ENCODE measurements at places on chromosomes 7 and 10.

DNA sequence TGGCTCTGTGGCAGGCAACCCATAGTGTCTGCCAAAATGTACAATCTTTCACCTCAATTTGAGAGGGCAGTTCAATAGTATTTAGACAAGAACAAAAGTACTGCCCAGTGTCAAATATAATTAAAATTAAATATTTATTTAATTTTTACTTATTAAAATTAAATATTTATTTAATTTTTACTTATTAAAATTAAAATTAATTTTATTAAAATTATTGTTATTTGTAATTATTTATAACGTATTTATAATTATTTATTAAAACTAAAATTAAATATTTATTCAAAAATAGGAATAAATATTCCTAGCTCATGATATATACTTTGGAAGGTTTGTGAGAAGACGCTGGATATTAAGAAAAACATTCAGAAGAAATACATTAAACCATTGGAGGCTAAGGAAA lies 93.7 kb upstream of the CAV2 start:
- DNase-seq, result no peak

- DNase-seq, result no peak
Measured at GRCh38 chr7:108406222-108406890, 49.9 kb downstream of the NRCAM start.

DNA sequence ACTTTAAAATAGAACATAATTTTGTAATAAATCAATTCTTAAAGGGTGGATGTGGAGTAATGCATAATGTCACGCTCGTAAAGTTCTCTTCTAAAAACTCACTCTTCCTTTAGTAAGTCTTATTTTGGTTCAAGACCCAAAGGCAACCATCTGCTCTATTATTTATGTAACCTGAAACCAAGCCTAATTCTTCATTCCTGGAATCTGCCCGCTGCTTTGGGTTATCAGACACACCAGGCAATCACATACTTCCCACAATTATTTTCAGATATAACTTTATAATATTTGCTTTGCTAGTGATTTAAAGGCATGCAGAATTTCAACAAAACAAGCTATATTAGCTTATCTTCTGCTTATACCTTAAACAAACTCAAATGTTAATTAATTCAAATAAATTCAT lies 39.0 kb downstream of the RAB11FIP2 start:
- no peak for DNase-seq

DNA sequence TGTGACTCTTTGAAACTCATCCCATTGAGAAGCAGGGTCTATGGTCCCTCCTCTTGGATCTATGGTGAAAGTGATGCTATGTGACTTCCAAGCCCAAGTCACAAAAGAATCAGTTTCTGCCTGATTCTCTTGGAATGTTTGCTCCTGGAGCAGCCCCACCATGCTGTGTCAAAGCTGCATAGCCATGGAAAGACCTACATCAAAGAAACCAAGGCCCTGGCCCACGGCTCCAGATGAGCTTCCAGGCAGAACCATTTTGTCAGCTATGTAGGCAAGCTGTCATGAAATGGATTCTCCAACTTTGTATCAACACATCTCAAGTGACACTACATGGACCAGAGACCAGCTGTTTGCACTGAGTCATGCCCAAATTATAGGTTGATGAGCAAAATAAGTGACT lies 77.0 kb downstream of the AASS start:
- no peak for DNase-seq

DNA sequence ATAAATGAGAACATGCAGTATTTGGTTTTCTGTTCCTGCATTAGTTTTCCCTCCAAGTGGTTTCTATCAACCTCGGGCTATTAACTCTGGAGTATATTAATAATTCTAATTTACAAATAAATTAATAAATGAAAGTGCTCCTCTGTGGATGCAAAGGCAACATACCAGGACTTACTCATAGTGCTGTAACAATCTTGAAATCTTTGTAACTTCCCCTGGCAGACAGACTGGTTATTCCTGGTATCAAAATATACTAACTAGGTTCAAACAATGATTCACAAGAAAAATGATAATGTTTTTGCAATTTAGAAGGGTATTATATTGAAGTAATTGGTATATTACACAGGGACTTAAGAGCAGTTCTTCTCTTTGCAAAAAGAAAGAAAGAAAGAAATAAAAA lies 177.2 kb downstream of the FANK1 start:
- DNase-seq, result no peak

DNA sequence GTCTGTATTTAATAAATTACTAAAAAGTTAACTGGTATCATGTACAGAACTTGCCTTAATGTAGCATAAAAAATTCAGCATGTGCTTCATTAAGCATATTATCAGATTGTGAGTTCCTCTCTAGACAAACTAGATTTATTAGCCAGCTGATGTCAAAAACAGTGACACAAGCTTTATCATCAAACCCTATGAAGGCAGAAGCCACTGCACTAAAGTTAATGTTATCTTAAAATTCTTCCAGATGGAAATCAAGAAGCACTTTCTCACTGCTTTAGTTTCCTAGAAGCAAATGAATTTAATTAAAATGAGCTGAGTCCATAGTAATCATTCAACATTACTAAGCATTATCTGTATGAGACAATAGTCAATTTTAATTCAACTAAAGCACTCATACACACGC lies 96.4 kb downstream of the ARHGAP12 start:
- DNase-seq, result no peak

DNA sequence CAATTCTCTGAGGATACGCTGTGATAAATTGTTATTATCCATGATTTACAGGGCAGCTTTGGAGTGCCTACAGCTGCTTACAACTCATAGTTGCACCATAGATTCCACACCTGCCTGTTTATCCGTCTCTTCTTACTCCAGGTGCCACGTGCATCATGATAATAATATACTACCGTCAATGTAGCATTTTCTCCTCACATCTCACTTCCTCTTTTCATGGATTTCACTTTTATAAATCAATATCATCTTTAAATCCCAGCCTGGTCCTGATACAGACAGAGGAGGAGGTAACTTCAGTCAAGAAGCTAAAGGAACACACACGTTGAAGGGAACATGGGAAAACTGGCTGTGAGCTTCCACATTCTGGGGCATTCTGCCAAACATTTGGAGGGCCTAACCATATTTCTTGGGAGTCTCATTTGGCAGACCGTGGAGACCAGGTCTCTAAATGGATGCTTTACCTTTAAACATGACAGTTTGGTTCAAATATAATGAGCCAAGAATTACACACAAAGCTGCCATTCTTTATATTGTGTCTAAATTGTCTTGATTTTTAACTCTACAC lies 2.4 kb downstream of the CH25H start:
- DNase-seq, result no peak

GRCh38 chr7:68729371-68729770 lies 868.9 kb upstream of the AUTS2 start:
- DNase-seq, result no peak

DNA sequence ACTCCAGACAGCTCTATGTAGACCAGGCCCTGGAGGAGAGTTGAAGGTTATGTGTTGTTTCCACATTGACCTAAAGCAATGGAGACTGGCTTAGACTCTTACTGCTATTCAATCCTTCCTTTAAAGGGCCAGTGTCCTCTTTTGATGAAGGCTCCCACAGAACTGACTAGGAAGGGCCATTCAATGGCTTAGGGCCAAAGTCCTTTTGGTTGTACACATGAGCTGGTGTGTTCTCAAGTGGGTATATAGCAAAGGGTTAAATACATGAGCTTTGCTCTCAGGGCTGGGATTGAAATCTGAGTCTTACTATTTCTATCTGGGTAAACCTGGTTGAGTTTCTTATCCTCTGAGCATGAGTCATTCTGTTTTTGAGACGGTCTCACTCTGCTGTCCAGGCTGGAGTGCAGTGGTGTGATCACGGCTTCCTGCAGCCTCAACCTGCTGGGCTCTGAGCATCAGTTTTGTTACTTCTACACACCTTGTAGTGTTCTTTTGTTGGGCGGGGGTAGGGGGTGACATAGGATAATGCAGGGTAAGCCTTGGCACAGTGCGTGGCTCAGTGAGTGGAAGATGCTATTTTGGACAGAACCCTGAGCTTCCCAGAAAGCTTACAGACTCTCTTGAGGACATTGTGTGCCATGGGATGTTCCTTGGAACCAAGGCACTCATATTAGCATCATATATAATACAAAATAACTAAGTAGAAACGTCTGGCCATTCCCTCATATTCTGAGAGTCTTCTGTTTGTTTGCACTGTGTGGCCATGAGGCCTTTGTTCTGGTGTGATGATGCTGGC lies 90.1 kb downstream of the ABCC2 start:
- DNase-seq, result no peak

DNA sequence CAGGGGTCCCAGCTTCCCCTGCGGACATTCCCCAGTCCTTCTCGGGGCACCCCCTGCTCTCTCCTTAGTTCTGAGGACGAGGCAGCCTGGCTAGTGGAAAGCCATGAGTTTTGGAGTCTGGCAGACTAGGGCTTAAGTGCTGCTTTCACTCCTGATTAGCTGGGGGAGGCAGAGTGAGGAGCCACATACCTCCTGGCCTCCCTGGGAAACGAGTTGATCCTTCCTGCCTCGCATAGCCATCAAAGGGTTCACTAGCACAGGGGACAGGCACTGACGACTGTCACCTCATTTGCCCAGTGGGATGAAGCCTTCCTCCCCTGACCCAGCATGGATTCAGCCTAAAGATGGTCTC lies 402.5 kb downstream of the RPS24 start:
- DNase-seq, result no peak
